ENCODE measurements at places on chromosomes 3 and 15.

DNA sequence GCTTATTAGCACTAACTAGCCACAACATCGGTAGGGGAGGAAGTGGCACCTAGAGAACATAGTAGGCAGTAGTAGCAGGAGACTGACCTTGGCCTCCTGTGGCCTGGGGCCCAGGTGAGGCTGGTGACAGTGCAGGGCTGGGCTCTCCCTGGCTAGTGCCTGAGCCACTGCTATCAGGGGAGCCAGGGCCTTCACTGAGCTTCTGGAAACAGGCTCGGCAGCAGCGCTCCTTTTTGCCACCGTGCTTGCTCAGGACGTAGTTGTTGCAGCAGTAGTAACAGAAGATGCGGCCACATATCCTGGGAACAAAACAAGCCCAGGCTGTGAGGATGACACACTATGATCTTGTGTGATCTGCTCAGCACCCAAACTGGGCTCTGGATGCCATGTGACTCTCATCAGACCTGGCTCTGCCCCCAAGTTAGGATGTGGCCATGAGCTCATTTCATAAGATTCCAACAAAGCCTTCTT lies 15.1 kb downstream of the CXCR6 start:
- no peak overlapping the region for H3K27ac ChIP-seq
- no peak for DNase-seq
- no peaks in the 10 kb centered on the region for H3K4me1 ChIP-seq
- peaks cover 59% of the 10 kb centered on the region for H3K36me3 ChIP-seq

DNA sequence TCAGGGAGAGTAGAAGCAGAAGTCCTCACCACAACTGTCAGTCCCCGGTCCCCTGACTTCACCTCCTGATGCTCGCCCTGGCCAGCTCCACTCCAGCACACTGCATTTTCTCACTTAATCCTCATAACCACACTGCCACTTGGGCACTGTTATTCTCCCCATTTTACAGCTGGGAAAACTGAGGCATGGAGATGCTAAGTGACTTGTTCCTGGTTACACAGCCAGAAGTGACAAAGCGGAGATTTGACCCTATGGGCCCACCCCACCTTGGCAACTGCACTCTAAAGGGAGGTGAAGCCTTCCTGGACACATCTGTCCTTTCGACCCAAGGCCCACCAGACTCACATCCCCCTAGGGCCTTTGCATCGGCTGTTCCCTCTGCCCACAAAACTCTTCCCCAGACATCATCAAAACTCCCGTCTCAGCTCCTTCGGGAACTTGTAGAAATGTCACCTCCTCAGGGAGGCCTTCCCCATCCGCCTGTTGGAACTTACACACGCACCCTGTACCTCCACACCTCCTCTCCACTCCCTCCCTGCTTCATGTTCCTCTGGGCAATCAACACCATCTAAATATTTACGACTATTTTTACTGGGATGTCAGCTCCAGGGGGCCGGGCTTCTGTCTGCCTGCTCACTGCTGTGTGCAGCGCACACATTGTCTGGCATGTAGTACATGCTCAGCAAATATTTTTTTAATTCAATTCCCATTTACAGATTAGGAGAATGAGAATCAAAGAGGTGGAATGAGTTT lies 3.1 kb downstream of the GRIP2 start:
- no peak overlapping the region for H3K4me3 ChIP-seq
- no peaks in the 10 kb centered on the region for H3K36me3 ChIP-seq
- no peaks in the 10 kb centered on the region for H3K27me3 ChIP-seq
- H3K4me1 ChIP-seq: peaks cover 23% of the 10 kb centered on the region
- no peak for DNase-seq

DNA sequence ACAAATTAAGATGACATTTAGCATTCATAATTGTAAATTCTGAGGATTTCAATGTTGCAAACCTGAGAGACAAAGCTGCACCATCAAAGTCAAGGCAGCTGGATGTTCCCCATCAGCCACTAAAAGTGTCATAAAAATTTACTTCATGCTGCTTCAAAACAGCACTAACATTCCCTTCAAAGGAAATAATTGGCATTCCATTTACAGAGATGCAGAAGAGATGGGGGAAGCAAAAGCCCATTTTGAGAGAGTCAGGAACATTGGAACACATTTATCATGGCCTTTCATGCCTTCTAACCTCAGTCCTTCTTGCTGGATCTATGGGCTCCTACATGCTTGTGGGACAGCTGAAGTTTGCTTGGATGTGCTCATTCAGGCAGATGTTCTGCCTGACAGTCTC lies 6.4 kb upstream of the TMEM158 start:
- no peak overlapping the region for H3K27ac ChIP-seq
- no peaks in the 10 kb centered on the region for H3K36me3 ChIP-seq
- H3K27me3 ChIP-seq: 0 out of 2 replicates have a peak, but pooled peaks cover under 1% of the 10 kb centered on the region
- DNase-seq: no peak
- H3K4me3 ChIP-seq: no peak overlapping the region

DNA sequence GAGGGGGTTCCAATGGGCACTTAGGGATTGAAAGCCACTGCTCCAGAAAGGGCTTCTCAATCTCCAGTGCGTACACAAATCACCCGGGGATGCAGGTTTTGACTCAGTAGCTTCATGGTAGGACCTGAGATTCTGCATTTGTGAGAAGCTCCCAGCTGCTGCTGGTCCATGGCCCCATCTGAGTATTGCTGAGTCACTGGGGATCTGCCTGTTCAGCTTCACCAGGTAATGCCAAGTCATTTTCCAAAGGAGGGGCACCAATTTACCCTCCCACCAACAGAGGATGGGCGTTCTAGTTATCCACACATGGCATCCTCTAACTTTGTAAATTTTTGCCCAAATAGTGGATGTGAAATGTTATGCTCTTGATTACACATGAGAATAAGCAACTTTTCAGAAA lies 12.9 kb upstream of the CEMIP start:
- H3K4me3 ChIP-seq: no peak overlapping the region
- no peak overlapping the region for H3K27ac ChIP-seq
- no peaks in the 10 kb centered on the region for H3K27me3 ChIP-seq
- H3K4me1 ChIP-seq: no peaks in the 10 kb centered on the region

GRCh38 chr3:160754855-160755747 lies 930 bp upstream of the PPM1L start:
- H3K4me3 ChIP-seq: peak overlapping the region; percentile 91
- peaks cover 5% of the 10 kb centered on the region for H3K4me1 ChIP-seq
- DNase-seq: peak; percentile 72
- H3K27ac ChIP-seq: peak overlapping the region; percentile 5
- no peaks in the 10 kb centered on the region for H3K36me3 ChIP-seq

- H3K27me3 ChIP-seq: no peaks in the 10 kb centered on the region
- H3K36me3 ChIP-seq: no peaks in the 10 kb centered on the region
- no peak overlapping the region for H3K4me3 ChIP-seq
- no peaks in the 10 kb centered on the region for H3K4me1 ChIP-seq
- no peak for DNase-seq
Observed at GRCh38 chr3:67783281-67784250, 129.2 kb upstream of the SUCLG2 start.

GRCh38 chr3:87413814-87414213 lies 137.4 kb upstream of the POU1F1 start:
- H3K27ac ChIP-seq: no peak overlapping the region
- H3K27me3 ChIP-seq: no peaks in the 10 kb centered on the region

DNA sequence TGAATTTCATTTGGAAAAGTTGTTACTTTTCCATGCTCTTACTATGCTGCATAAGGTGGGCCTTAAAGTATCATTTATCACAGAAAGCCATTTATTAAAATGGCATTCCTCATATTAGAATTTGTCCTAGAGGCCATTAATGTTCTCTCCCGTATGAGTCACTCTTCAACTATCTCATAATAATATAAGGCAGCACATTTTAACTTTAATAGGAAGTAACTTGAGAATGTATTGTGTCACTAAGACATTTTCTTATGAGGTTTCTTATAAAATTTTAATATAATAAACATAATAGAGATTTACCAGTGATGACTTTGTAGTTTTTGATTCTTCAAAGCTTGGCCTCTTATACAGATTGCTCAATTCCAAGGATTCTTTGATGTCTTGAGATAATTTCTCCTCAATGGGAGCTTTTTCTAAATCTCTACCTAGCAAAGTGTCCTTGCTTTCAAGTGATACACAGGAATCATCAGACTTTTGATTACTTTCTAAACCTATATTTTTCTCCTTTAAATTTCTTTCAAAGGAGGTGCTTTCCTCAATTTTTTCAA lies 74.7 kb downstream of the ZBBX start:
- H3K27me3 ChIP-seq: no peaks in the 10 kb centered on the region
- H3K36me3 ChIP-seq: no peaks in the 10 kb centered on the region

DNA sequence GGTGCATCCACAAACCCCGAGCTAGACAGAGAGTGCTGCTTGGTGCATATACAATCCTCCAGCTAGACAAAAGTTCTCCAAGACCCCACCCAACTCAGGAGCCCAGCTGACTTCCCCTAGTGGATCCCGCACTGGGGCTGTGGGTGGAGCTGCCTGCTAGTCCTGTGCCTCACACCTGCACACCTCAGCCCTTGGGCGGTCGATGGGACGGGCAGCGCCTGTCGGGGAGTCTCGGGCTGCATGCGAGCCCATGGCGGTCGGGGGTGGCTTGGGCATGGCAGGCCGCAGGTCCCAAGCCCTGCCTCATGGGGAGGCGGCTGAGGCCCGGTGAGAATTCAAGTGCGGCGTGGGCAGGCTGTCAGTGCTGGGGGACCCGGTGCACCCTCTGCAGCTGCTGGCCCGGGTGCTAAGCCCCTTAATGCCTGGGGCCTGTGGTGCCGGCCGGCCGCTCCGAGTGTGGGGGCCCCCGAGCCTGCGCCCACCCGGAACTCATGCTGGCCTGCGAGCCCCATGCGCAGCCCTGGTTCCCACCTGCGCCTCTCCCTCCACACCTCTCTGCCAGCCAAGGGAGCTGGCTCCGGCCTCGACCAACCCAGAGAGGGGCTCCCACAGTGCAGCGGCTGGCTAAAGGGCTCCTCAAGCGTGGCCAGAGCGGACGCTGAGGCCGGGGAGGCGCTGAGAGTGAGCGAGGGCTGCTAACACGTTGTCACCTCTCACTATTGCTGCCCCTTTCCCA lies 31.0 kb downstream of the ZNF589 start:
- no peaks in the 10 kb centered on the region for H3K27me3 ChIP-seq
- peaks cover 3% of the 10 kb centered on the region for H3K4me1 ChIP-seq
- H3K36me3 ChIP-seq: peaks cover 54% of the 10 kb centered on the region
- no peak for DNase-seq
- no peak overlapping the region for H3K27ac ChIP-seq
- H3K4me3 ChIP-seq: no peak overlapping the region

GRCh38 chr3:41592753-41593510 lies 369.0 kb downstream of the ULK4 start:
- H3K4me1 ChIP-seq: no peaks in the 10 kb centered on the region
- H3K27ac ChIP-seq: no peak overlapping the region
- DNase-seq: no peak
- no peaks in the 10 kb centered on the region for H3K36me3 ChIP-seq

DNA sequence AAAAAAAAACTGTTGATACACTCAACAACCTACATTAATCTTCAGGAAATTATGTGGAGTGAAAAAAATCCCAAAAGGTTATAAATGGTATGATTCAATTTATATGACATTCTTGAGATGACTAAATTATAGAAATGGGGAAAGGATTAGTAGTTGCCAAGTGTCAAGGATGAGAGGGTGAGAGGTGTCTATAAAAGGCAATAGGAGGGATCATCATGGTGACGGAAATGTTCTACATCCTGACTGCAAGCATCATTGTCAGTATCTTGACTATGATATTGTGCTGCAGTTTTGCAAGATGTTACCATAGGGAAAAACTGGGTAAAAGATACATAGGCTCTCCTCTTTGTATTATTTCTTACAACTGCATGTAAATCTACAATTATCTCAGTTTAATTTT lies 125.6 kb downstream of the FRMD5 start:
- no peak overlapping the region for H3K27ac ChIP-seq
- no peak for DNase-seq
- no peak overlapping the region for H3K4me3 ChIP-seq
- no peaks in the 10 kb centered on the region for H3K36me3 ChIP-seq
- H3K4me1 ChIP-seq: no peaks in the 10 kb centered on the region

GRCh38 chr3:128381609-128382008 lies 85.1 kb downstream of the DNAJB8 start:
- no peaks in the 10 kb centered on the region for H3K36me3 ChIP-seq
- H3K27me3 ChIP-seq: no peaks in the 10 kb centered on the region
- DNase-seq: no peak
- no peak overlapping the region for H3K4me3 ChIP-seq

GRCh38 chr3:172914854-172915253 lies 164.3 kb downstream of the ECT2 start:
- no peaks in the 10 kb centered on the region for H3K36me3 ChIP-seq
- H3K27ac ChIP-seq: no peak overlapping the region
- H3K27me3 ChIP-seq: no peaks in the 10 kb centered on the region
- H3K4me1 ChIP-seq: peaks cover 8% of the 10 kb centered on the region
- H3K4me3 ChIP-seq: no peak overlapping the region
- DNase-seq: no peak

DNA sequence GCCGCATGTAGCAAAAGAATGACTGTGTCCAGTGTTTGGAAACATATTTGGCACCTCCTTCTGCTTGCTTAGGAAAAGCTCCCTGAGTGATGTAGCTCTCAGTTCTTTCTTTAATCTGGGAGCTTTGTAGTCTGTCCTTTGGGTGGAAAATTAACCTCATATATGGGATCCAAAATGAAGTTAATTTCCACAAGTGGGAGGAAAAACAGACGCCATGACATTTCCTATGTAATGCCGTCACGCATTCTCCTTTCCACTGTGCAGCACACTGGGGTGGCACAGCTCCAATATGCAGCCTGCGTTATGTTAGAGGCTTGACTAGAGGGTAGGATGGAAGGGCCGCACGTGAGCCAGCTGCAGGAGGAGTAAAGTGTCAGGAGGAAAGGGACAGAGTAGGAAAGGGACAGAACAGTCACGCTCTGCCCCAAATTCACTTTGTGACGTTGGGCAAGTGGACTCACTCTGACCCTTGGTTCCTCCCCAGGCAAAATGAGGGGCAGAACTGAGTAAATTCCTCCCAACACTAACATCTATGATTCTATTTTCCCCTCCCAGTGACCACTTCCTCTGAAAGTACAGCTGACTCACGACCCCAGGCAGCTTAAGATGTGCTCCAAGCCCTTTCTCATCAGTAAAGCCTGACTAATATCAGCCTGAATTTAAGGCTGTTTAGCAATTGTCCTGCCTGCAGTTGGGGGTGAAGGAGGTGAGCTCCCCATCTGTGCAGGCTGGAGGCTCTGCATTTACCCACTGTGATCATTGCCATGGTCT lies 176.5 kb upstream of the PFN2 start:
- DNase-seq: no peak
- no peaks in the 10 kb centered on the region for H3K4me1 ChIP-seq
- no peaks in the 10 kb centered on the region for H3K36me3 ChIP-seq
- H3K27ac ChIP-seq: no peak overlapping the region

DNA sequence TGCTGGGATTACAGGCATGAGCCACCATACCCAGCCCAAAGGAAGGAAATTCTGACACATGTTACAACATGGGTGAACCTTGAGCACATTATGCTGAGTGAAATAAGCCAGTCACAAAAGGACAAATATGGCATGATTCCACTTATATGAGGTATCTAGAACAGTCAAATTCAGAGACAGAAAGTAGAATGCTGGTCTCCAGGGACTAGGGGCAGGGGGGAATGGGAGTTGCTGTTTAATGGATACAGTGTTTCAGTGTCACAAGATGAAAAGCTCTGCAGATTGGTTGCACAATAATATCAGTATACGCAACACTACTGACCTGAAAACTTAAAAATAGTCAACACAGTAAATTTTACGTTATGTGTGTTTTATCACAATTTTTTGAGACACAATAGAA lies 4.1 kb downstream of the SPATA12 start:
- no peaks in the 10 kb centered on the region for H3K27me3 ChIP-seq
- no peak for DNase-seq
- H3K36me3 ChIP-seq: no peaks in the 10 kb centered on the region

GRCh38 chr15:71392861-71393283 lies 277.6 kb downstream of the THSD4 start:
- no peaks in the 10 kb centered on the region for H3K36me3 ChIP-seq
- no peak overlapping the region for H3K4me3 ChIP-seq
- H3K4me1 ChIP-seq: peaks cover 9% of the 10 kb centered on the region
- DNase-seq: no peak
- H3K27me3 ChIP-seq: no peaks in the 10 kb centered on the region
- H3K27ac ChIP-seq: no peak overlapping the region

Measured in H1 (cell line).